ENCODE measurements at places on chromosomes 7 and 10.
A peak's percentile ranks its signal among the peaks of the same experiment; 100 is the strongest.

DNA sequence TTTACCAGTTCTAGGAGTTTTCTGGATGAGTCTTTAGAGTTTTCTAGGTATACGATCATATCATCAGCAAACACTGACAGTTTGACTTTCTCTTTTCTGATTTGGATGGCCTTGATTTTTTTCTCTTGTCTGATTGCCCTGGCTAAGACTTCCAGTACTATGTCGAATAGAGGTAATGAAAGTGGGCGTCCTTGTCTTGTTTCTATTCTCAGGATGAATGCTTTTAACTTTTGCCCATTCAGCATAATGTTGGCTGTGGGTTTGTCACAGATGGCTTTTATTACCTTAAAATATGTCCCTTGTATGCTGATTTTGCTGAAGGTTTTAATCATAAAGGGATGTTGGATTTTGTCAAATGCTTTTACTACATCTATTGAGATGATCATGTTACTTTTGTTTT, 223.2 kb upstream of the COBL start:
- DNase-seq: no peak

GRCh38 chr7:157984423-157985163, 603.0 kb downstream of the PTPRN2 start:
- DNase-seq: no peak

- no peak for DNase-seq
Observed at GRCh38 chr10:46995234-46995633, 84.0 kb downstream of the PTPN20 start.

- no peak for DNase-seq
Observed at GRCh38 chr10:128908499-128908898, 558.5 kb upstream of the MGMT start.

DNA sequence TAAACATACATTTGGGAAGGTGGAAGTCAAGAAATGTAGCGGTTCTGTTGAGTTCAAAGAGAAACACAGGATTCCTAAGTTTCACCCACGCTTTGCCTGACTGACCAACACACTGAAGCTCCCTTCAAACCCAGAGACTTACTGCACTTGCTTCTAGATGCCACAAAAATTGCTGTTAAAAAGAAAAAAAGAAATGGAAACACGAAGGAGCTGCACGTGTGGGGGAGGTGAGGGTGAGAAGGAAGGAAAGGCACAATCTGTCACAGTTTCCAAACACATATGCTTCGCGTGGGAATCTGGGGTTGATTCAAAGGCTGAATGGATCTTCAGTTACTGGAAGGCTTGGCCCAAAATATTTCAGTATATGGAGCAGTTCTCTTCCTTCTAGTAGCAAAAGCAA, 495.6 kb downstream of the DNAJB6 start:
- DNase-seq: no peak

DNA sequence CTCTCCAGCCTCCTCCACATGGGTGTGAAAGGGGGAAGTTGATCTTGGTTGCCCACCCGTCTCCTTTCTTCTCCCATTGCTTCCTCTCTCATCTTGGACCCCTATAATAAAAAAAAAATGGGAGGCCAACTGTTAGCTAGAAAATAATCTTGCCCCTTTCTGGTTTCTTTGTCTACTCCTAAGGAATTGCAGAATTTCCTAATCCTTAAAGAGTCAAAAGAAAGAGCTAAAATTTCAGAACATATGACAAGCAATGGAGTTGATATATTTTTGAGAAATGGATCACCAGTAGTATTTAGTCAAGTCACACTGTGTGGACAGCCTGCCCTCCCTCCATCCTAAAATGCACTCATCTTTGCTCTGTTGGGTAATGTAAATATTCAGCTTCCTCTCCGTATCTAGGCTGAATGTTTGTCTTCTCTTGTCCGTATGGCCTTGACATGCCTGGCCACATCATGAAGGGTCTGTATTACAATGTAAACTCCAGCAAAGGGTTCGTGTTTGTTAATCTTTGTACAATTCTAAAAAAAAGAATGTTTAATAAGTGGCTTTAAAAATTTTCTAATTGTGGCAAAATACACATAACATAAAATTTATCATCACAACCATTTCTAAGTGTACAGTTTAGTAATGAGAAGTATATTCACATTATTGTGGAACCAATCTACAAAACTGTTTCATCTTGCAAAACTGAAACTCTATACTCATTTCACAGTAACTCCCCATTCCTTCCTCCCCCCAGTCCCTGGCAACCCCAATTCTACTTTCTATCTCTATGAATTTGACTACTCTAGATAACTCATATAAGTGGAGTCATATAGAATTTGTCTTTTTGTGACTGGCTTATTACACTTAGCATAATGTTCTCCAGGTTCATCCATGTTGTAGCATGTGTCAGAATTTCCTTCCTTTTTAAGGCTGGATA, 71.5 kb downstream of the ZNF92 start:
- no peak for DNase-seq

- DNase-seq: peak; percentile 55
Observed at GRCh38 chr10:77494327-77494726, 143.3 kb downstream of the KCNMA1 start.

- no peak for DNase-seq
Observed at GRCh38 chr10:77909749-77910375, 16.7 kb downstream of the DLG5 start.

GRCh38 chr10:101322266-101323108, 31.5 kb upstream of the BTRC start:
- DNase-seq: no peak

- no peak for DNase-seq
Observed at GRCh38 chr10:91311601-91312381, 91.3 kb downstream of the PCGF5 start.

GRCh38 chr7:157603005-157603404, 266.2 kb downstream of the DNAJB6 start:
- DNase-seq: no peak

GRCh38 chr7:139580435-139580834, 57.0 kb downstream of the CLEC2L start:
- DNase-seq: no peak

- no peak for DNase-seq
Observed at GRCh38 chr10:122117475-122117874, 128.5 kb downstream of the TACC2 start.

DNA sequence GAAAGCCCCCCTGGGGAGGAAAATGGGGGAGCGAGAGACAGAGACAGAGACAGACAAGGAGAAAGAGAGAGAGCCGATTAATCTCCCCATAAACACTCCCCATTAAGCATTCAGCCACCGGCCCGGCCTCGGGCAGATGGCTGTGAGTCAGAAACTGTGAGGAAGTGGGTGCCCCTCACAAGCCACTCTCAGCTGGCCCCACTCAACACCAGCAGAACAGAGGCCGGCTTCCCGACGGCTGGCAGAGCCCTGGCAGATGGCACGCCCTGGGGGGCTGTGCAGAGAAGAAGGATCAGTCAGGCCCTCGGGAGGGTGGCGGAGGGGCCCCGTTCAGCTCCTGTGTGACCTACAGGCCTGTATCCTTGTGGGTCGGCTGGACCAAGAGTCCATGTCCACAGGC, 41.2 kb downstream of the CAMK2B start:
- DNase-seq: no peak

GRCh38 chr7:106659963-106660861, 746 bp downstream of the CCDC71L start:
- DNase-seq: peak; percentile 93

GRCh38 chr10:91409869-91410637, at the start of gene HECTD2:
Gene HECTD2, plus strand, starts transcription at chr10:91410344. Its CDS starts 95 bp downstream, at chr10:91410439.
- peak; percentile 79 for DNase-seq

DNA sequence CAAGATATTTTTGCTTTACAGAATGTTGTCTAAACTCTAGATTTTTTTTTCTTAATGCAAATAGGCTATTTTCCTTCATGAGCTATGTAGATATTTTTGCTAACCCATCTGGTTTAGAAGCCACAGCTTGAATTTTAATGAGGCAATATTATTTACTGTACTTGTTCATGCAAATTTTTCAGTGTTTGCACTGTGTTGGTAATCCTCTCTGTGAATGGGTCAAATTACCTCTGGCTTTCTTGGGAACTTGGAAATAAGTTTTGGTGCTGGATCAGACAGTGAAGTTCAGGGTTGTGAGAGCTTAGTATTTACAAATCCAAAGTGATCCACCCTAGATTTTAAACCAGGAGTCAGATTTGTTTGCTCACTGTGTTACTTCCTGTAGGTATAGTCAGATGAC, 686.9 kb downstream of the NXPH1 start:
- DNase-seq: no peak

- no peak for DNase-seq
Observed at GRCh38 chr10:24652381-24652957, 71.2 kb downstream of the ARHGAP21 start.

GRCh38 chr7:100799037-100799896, 28.1 kb downstream of the EPHB4 start:
- peak; percentile 74 for DNase-seq

DNA sequence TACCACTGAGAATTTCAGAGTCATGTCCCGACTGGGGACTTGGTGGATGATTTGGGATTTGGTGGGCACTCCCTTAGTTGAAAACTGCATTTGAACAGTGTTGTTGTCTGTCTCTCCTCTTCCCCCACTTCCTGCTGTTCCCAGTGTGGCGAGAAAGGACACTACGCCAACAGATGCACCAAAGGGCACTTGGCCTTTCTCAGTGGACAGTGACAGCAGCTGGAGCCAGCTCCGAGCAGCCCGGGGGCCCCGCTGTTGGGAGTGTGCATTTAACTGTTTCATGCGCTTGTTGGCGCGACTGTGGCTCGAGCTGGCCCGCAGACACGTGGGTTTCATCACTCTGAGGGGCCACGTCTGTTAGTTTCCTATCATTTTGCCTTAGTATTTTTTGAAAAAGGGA, 9.7 kb downstream of the ATP5MF start:
- DNase-seq: no peak

DNA sequence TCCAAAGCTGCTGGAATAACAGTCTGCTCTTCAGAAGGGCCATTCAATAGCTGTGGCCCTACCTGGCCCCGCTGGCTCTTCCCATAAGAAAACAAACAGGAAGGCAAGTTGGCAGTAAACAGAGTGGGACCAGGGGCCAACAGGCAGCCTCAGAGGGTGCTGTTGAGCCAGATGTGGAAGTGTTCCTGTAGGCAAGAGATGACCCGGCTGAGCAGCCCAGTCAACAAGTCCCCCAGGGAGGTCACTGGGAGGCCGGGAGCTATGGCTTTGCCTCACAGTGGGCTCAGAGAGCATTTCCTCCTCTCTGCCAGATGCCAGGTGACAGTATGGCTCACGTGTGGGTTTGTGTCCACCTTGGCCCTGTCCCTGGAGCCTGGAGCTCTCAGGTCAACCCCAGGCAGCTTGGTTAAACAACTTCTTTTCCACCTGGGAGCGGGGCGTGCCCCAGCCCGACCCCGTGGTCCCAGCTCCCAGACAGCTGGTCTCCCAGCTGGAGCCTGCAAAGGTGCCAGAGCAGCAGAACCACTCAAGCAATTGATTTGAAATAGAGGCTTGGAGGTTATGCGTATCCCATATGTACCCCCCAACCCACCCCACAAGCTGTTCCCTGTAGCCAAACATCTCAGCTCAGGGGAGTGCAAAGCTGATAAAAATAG, 33.8 kb upstream of the LOXL4 start:
- DNase-seq: no peak

DNA sequence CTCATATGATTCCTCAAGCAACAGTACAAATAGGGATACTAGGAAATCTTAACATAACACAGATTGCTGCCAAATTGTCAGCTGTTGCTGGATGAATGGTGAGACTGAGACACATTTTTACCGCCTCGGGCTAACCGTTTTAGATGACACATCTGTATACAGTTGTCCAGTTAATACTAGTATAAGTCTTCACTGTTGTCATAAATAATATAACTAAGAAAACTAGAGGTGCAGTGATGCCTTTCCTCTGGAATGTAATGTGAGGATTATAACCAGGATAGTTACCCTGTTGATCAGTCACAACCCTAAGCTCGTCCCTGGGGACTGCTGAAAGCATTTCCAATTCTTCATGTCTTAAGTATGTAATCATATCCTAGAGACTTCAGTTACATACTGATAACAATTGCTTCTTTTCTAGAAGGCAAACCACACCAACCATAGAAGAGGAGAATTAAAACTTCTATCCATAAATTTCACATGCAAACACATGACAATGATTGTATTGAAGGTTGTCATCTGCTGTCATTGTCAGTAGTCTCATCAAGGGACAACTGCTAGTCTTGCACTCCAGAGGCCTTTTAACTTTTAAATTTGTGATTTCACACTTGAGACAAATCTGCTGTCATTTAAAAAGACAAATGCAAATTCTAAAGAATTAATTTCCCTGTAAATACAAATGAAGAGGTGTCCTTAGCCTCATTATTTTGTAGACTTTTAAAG, 100.4 kb upstream of the SEMA3D start:
- no peak for DNase-seq

GRCh38 chr7:36659172-36659516, 65.2 kb downstream of the AOAH start:
- DNase-seq: peak; percentile 93

DNA sequence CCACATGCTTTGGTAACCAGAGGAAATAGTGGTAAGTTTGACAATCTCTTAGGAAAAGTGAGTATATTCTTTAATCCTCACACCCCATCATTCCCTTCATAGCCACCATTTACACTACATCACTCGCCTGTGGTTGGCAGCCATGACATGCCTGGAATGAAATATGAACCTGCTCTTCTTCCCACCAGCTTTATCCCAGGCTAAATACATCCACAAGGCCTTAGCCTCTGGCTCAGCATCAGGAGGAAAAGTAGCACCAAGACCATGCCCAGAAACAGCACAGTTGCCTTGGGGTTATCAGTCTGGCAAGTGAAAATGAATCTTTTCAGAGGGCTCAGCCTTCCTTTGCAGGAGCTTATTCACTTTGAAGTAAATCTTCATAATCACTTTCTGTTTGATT, 40.3 kb downstream of the SGCE start:
- no peak for DNase-seq

GRCh38 chr10:84269162-84269561, 24.3 kb downstream of the RGR start:
- no peak for DNase-seq

DNA sequence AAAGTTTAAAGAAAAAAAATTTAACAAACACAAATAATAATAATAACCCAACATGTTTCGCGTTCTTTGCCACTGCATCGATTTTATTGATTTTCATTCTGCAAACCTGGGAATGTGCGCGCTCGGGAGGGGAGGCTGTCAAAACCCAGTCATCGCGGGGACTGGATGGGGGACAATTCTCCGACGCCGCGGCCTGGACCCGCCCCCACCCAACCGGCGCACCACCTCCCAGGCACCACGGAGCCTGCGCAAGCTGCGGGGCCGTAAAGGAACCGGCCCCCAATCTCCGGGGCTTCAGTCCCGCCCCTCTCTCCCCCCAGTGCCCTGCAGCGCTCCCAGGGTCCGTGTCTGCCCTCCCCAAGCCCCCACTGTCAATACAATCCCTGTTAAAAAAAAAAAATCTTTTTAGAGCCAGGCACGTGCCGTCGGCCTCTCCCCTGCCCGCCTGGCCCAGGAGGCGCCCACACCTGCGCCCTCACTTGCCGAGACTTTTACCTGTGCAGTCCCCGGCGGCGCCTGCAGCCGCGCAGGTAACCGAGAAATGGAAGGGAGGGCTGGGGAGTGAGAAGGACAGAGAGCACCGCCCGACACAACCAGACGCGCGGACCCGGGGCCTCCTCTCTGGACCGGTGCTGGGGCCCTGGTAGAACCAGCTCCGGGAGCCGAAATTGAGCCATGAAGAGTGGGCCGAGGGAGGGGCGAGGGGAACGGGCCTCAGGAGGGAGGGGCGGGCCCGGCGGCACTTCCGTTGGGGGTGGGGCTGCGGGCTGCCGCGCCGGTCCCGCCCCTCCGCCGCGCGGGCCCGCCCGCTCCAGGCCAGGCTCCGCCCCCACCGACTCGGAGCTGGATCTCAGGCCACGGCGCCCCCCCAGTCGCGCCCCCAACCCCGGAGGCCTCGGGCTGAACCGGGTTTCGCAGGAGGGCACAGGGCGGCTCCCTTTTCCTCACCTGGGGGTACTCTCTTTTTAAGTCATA, 7.6 kb upstream of the ZNF503 start:
- peak; percentile 77 for DNase-seq

GRCh38 chr10:15197276-15197675, 28.8 kb upstream of the NMT2 start:
- DNase-seq: no peak
